Thyroid gland (tissue), 4 donors: ENCODE measurements at places on chromosomes 3 and 15.

DNA sequence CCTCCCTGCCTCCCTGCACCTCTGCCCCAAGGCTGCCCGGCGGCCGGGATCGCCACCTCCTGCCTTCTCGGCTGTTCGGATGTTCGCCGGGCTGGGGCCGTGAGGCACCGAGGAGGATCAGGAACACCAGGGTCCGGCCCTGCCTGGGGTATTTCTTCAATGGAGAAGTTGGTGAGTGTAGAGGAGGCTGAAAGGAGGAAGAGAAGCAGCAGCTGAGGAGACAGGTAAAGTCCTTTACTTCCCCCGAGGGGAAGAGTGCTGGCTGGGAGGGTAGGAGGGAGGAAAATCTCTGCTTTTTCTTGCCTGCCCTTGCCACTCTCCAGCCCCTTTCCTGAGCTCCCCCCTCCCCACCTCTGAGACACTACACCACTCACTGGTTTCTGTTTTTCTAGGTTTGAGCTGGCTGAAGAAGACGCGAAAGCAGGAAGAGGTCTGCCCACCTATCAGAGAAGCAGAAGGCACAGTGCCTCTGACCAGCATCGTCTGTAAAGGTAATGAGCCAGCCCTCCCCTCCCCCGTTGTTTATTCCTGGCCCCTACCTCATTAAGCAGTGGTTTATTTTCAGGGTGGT, 519 bp downstream of the ASB7 start:
- no peaks in the 10 kb centered on the region for H3K27me3 ChIP-seq
- H3K27ac ChIP-seq = no peak overlapping the region
- peak overlapping the region; percentile 91 for H3K4me3 ChIP-seq
- H3K4me1 ChIP-seq = peaks cover 25% of the 10 kb centered on the region

GRCh38 chr3:13086531-13086981, 13.3 kb upstream of the IQSEC1 start:
- no peak for DNase-seq
- H3K36me3 ChIP-seq = no peaks in the 10 kb centered on the region
- H3K27me3 ChIP-seq = no peaks in the 10 kb centered on the region
- no peak overlapping the region for H3K4me3 ChIP-seq
- no peaks in the 10 kb centered on the region for H3K4me1 ChIP-seq

- peaks cover 4% of the 10 kb centered on the region for H3K4me1 ChIP-seq
- no peaks in the 10 kb centered on the region for H3K27me3 ChIP-seq
- H3K4me3 ChIP-seq = no peak overlapping the region
- DNase-seq = no peak
Observed at GRCh38 chr3:179067839-179068238, 3.8 kb downstream of the ZMAT3 start.

DNA sequence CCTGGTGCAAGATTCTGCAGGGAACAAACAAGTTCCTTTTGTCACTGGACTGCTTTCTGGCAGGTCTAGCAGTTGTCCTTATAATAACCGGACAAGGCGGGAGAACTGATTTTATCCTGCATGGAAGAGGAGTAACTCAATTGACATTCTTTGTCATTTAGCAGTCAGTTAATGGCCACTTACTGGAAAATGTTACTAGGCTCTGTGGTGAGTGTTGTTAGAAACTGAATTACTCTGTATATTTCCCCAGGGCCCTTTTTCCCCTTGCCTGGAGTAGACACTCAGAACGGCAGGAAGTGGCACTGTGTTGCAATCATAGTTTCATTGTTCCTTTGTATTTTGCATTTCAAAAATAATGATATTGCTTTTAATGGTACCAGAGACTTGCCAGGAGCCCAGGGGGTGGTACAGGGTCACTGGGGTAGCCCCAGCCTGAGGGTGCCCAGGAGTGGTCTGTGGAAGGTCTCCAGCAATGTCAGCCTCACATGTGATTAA, 318.6 kb upstream of the LRRFIP2 start:
- no peaks in the 10 kb centered on the region for H3K36me3 ChIP-seq
- H3K27me3 ChIP-seq = no peaks in the 10 kb centered on the region
- no peaks in the 10 kb centered on the region for H3K4me1 ChIP-seq
- no peak overlapping the region for H3K4me3 ChIP-seq
- no peak for DNase-seq

DNA sequence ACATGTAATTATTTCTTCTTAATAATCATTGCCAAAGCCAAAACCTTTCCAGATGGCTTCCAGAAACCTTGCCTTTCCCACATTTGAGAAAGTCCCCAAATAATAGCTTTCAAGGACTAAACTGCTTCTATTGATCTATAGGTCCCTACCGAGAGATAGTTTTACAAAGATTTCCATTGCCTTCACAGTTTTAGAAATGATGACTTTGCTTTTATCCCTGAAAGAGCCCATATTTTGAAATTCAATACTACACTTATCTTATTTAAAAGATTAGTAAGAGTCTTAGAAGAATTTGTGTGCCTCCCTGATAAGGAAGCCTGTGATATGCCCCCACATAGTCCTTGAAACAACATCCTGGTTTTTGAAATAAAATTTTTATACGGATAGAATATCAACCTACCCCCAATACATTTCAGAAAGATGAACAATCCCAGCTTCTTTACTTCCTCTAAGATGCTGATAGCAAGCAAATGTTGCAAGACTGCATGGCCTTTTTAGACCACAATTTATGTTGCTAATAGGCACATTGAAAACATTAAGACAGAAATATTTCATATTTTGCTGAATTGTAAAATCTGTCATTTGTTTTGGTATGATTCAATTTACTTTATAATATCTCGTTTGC, 146.3 kb downstream of the TMCO5A start:
- no peak overlapping the region for H3K27ac ChIP-seq
- no peaks in the 10 kb centered on the region for H3K27me3 ChIP-seq
- no peaks in the 10 kb centered on the region for H3K36me3 ChIP-seq
- H3K4me3 ChIP-seq = no peak overlapping the region

DNA sequence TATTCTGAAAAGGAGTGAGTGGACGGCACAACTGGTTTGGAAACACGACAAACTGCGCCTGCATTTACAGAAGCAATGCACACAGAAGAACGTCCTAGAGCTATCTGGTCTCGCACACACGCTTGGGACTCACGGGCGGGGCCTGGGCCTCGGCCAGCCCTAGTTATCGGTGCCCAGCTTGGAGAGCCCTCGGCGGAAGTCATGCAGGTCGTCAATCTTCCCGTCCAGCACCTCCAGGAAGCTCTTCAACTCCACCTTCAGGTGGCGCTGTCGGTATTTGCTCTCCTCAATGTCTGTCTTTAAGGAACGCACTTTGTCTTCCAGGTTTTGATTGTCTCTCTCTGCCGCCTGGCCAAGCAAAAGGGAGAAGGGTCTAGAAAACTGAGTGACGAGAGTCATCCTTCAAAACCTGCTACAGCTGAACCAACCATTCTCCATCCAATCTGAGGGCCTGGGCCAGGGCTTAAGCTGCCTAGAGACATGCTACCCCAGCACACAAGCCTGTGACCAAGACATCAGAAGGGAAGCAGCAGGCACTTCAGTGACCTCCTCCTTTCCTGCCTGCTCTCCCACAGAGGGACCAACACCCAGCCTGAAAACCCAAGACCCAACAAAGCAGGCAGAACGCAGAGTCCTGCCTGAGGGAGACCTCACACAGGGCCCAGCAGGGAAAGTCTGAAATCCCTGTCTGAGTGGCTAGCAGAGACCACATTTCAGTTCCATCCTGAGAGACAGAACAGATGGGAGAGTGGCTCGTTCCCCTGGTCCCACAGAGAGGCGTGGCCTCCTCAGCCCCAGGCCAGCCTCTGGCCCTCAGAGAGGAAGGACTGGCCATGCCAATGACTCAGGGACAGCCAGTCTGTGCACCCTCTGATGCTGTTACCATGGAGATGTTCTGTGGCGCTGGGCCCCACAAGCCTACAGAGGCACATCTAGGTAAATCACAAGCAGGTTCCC, 40.4 kb downstream of the WHAMM start:
- no peaks in the 10 kb centered on the region for H3K4me1 ChIP-seq
- peak overlapping the region; percentile 82 for H3K27ac ChIP-seq
- no peaks in the 10 kb centered on the region for H3K27me3 ChIP-seq
- DNase-seq = peak; percentile 95
- no peaks in the 10 kb centered on the region for H3K36me3 ChIP-seq

GRCh38 chr3:57917601-57918000, 90.6 kb upstream of the FLNB start:
- H3K27me3 ChIP-seq = no peaks in the 10 kb centered on the region
- peaks cover 19% of the 10 kb centered on the region for H3K36me3 ChIP-seq
- no peak overlapping the region for H3K4me3 ChIP-seq
- no peak overlapping the region for H3K27ac ChIP-seq
- H3K4me1 ChIP-seq = no peaks in the 10 kb centered on the region
- DNase-seq = no peak

DNA sequence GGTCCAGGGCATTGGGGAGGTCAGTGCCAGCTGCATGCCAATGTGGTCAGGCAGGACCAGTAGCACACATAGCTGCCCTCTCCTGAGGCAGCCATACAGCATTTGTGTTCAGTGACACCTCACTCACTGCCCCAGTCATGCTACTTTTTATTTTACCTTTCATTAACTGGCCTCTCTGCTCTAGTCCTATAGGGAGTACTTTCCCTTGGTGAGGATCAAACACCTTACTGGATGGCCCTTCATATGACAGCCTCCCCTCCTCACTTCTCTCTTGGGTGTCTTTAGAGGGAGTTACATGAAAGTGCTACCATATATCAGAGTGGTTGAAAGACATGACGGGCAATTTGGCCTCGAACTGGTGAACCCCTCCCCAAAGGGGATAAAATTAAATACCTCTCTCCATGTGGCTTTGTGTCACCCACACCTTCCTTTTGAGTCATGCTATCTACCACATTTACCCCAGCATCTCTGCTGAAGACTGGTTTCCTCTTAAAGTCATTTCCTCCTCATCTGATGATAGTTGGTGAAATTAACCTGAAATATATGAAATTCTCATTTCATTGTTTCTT, 17.6 kb downstream of the RLBP1 start:
- H3K27ac ChIP-seq = no peak overlapping the region
- no peak for DNase-seq
- no peaks in the 10 kb centered on the region for H3K36me3 ChIP-seq
- no peaks in the 10 kb centered on the region for H3K27me3 ChIP-seq

DNA sequence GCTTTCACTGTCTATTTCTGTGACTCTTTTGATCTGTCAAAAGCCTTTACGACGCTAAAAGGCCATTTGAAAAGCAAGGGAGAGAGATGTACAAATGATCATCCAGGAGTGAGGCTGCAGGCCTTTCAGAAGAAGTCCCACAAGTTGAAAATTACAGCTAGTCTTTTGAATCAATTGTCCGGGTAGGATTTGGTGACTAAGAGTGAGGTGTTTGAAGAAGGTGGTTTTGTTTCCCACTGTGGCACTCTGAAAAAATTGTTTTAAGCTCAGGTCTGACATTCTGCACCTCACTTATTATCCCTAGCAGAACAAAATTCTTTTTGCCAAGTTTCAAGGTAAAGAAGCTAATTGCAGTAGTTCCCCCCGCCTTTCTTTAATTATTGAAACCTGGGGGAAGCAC, 50.8 kb upstream of the TMEM108 start:
- no peaks in the 10 kb centered on the region for H3K27me3 ChIP-seq
- H3K4me1 ChIP-seq = no peaks in the 10 kb centered on the region
- DNase-seq = no peak
- no peak overlapping the region for H3K27ac ChIP-seq

GRCh38 chr15:43872416-43873020, 45.7 kb downstream of the WDR76 start:
- no peaks in the 10 kb centered on the region for H3K27me3 ChIP-seq
- H3K4me1 ChIP-seq = no peaks in the 10 kb centered on the region
- no peaks in the 10 kb centered on the region for H3K36me3 ChIP-seq

- H3K4me1 ChIP-seq = no peaks in the 10 kb centered on the region
- no peaks in the 10 kb centered on the region for H3K27me3 ChIP-seq
- no peaks in the 10 kb centered on the region for H3K36me3 ChIP-seq
- no peak for DNase-seq
- H3K4me3 ChIP-seq = no peak overlapping the region
Observed at GRCh38 chr3:94269763-94270162, 206.9 kb downstream of the NSUN3 start.

GRCh38 chr15:71212146-71212545, 96.9 kb downstream of the THSD4 start:
- no peak for DNase-seq
- H3K4me3 ChIP-seq = no peak overlapping the region
- no peaks in the 10 kb centered on the region for H3K4me1 ChIP-seq
- H3K36me3 ChIP-seq = no peaks in the 10 kb centered on the region

DNA sequence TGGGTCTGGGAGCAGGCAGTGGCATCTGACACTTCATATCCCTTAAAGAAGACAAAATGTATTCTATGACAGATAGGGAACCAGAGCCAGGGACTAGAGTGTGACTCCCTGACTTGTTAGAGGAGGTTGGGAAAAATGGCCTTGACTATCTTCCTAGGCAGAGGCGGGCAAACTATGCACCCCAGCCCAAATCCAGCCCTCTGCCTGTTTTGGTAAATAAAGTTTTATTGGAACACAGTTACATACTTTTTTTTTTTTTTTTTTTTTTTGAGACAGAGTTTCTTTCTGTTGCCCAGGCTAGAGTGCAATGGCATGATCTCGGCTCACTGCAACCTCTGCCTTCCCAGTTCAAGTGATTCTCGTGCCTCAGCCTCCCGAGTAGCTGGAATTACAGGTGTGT, 47.3 kb downstream of the QTRT2 start:
- no peaks in the 10 kb centered on the region for H3K36me3 ChIP-seq
- H3K4me1 ChIP-seq = no peaks in the 10 kb centered on the region
- H3K4me3 ChIP-seq = no peak overlapping the region
- no peak for DNase-seq
- no peak overlapping the region for H3K27ac ChIP-seq

- H3K4me1 ChIP-seq = peaks cover 11% of the 10 kb centered on the region
- H3K27me3 ChIP-seq = no peaks in the 10 kb centered on the region
- no peaks in the 10 kb centered on the region for H3K36me3 ChIP-seq
- peak overlapping the region; percentile 24 for H3K27ac ChIP-seq
- DNase-seq = no peak
Observed at GRCh38 chr15:68614286-68615035, 35.7 kb downstream of the CORO2B start.

DNA sequence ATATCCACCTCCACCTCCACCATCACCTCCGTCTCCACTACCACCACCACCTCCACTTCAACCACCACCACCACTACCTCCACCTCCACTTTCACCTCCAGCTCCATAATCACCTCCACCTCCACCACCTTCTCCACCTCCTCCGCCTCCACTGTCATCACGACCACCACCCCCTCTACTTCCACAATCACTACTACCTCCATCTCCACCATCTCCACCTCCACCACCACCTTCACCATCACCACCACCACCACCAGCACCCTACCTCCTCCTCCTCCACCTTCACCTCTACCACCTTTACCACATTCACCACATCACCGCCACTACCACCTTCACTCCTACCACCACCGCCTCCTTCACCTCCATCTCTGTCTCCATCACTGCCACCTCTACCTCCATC, 435.7 kb downstream of the MCTP2 start:
- H3K4me1 ChIP-seq = no peaks in the 10 kb centered on the region
- H3K27me3 ChIP-seq = no peaks in the 10 kb centered on the region
- DNase-seq = no peak
- H3K4me3 ChIP-seq = no peak overlapping the region
